ENCODE measurements at places on chromosomes 3 and 15. TPM values are rescaled to one million over a fixed set of nuclear protein-coding genes. Genes with fewer than 3 reads are reported as not detected.

DNA sequence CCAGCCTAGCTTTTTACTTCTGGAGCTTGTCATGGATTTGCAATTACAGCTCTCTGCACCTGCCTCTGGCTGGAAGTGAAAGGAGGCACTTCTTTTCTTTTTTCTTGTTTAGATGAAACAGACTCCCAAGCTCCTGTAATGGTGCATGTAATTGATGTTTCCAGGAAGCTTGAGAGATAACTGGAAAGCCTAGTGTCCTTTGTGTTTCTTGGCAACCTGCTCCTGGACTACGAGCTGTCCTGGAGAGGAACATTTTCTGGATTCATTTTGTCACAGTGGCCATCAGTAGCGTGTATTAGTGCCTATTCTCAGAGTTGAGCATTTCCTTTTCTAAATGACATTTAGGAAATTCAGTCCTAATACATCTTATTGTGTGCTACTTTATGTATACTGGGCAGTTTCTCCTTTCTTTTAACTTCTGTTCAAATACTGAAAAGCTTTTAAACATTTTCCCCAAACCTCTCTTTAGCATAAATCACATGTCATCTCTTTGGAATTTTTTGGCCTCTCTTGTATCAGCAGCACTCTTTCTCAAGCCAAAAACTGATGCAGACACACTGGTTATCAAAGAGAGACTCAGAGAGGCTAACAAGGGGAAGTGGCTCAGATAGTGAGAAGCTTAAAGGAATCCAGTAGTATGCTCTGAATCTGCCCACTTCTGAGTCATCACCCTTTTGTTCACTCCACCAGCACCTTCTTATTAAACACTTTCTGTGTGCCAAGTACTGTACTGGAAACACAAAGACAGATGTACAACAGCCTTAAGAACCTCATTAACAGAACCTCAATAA is 62.6 kb upstream of the SLC2A2 start:
- no peak for DNase-seq

- DNase-seq: no peak
These were observed 5.9 kb downstream of the C3orf22 start for GRCh38 chr3:126552688-126553283.

- DNase-seq: no peak
These were observed 293.1 kb downstream of the SUCLG2 start for GRCh38 chr3:67361323-67361722.

DNA sequence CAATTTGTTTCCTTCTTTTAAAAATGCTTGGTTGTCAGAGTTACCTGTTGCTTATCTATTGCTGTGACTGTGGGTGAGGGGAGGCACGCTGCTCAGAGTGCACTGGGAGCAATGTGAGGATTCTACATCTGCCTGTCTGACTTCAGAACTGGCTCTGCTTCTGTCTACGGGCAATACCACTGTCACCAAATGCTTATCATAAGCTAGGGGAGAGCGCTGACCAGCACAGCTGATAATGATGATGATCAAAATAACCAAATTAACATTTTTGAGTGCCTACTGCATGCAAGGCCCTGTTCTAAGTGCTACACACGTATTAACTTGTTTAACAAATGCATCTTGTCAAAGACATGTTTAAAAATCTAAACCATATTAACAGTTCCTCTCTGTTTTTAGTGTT is 79.2 kb upstream of the TPRG1 start:
- DNase-seq: no peak

- no peak for DNase-seq
These were observed 7.3 kb downstream of the CSK start for GRCh38 chr15:74789171-74789631.

DNA sequence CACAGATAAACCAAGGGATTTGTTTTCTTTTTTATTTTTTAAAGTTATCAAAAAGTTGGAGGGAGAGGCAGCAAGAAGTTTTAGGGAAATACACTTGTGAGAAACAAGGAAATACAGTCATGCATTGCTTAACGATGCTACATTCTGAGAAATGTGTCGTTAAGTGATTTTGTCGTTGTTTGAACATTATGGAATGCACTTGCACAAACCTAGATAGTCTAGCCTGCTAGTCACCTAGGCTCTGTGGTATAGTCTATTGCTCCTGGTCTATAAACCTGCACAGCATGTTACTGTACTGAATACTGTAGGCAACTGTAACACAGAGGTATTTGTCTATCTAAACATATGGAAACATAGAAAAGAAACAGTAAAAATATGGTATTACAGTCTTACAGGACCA is 2.0 kb upstream of the NFKBIZ start:
- no peak for DNase-seq

- no peak for DNase-seq
These were observed 829.3 kb upstream of the CFAP20DC start for GRCh38 chr3:59879031-59879581.

GRCh38 chr3:15315003-15315402 is 17.4 kb downstream of the SH3BP5 start:
- no peak for DNase-seq

GRCh38 chr3:183381179-183381578 is 47.2 kb downstream of the MCF2L2 start:
- no peak for DNase-seq

- DNase-seq: no peak
These were observed 962.3 kb upstream of the NR2F2 start for GRCh38 chr15:95368191-95368590.

- no peak for DNase-seq
These were observed 421.0 kb upstream of the RBMS3 start for GRCh38 chr3:28859897-28860296.

- no peak for DNase-seq
These were observed 200.9 kb upstream of the ZPLD1 start for GRCh38 chr3:102233881-102234280.

- DNase-seq: no peak
These were observed 205.5 kb downstream of the MECOM start for GRCh38 chr3:169457807-169458697.

DNA sequence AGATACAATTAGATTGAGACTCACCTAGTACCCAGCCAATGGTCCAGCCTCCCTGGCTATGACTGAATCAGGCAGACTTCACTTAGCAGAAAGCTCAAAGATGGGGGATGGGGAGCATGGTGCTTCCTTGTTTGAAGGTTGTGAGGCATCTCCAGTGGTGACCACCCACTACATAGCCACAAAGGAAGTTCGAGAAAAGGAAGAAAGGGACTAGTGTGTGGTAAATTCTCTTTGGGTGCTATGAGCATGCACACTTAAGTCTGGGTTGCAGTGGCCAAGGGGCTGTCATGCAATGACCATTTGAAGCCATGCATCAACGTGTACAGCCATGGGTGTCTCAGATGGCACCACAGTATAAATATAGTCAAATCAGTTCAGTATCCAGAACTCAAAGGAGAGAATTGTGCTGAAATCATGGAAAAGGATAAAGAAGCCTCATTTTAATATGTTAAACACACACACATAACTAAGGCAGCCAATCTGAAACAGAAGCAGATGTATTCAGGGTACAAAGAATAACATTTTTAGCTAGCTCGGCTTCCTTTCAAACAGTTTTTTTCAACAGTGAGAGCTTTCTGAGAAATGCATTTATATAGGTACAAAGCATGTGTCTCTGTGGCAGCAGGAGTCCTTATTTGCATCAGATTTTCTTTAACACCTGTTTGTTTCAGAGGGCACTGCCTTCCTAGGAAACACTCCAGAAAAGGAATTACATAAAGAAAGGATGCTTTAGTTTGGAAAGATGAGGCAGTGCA is 275.5 kb downstream of the GAP43 start:
- DNase-seq: no peak

DNA sequence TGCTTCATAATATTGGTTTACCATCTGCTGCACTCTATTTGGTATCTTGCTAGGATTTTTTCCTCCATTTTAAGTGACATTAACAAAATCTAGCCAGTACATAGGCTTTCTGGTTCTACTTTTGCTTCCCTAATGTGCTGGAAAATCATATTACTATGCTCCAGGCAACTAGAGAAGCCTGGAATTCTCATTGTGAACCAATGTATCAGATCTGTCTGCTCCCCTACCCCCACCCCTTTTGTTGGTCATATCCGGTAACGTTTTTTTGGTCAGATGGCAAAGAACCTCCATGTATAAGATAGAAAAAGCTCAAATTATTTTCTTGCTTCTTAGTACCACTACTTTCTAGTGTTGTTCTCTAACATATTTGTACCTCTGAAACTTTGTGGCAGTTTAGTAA is 17.1 kb downstream of the MAP2K5 start:
- DNase-seq: no peak

DNA sequence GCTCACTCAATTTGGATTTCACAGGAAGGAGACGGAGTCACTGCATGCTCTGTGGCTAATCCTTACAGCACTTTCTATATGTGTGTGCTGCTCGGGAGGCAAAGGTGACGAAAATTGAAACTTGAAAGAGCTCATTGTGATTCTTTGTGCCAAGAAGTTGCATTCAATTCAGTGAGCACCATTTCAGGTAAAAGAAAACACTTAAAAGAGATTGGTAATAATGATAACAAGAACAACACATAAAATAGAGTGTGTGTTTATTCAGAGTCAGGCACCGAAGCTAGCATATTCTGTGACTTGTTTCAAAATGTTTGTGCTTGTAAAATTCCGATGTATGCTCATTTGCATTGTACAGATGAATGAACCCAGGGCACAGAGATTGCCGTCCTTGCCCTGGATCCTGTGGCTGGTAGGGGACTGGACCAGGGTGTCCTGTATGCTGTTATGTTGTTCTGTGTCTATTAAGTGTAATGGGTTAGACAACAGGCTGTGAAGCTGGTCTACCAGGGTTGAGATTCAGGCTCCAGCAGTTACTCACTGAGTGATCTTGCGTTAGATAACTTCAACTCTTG is 193.3 kb upstream of the PROK2 start:
- DNase-seq: no peak

- DNase-seq: no peak
These were observed 1.6 kb upstream of the DALRD3 start for GRCh38 chr3:49019941-49020329.

- DNase-seq: no peak
These were observed 477.8 kb downstream of the FGF12 start for GRCh38 chr3:192249516-192249915.

- no peak for DNase-seq
These were observed 22.4 kb downstream of the RCN2 start for GRCh38 chr15:76953913-76954312.

- DNase-seq: no peak
These were observed 518.2 kb upstream of the NAALADL2 start for GRCh38 chr3:174340624-174341587.

DNA sequence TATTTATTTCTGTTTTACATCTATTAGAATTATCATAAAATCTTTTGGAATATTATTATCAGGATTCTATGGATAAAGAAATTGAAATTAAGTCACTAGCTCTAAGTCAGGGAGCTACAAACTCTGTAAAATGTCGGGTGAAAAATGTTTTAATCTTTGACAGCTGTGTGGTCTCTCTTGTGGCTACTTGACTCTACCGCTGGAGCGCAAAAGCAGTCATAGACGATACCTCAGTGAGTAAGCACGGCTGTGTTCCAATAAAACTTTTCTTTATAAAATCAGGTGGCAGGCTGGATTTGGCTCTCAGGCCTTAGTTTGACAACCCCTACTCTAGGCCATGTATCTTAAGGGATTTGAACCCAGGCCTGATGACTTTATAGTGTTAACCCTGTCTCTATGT is 88.5 kb upstream of the PFN2 start:
- DNase-seq: no peak

DNA sequence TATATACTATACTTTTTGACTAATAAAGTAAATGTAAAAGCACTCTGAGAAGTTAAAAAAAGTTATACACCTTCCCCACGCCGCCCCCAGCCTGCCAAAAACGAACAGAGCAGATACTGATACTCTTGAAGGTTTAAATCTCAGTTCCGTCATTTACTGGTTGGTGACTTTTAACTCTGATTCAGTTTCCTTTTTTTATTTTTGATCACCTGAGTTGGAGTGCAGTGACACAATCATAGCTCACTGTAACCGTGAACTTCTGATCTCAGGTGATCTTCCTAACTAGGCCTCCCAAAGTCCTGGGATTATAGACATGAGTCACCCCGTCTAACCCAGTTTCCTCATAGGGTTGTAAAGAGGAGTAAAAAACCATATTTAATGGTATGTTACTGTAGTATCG is 3.3 kb upstream of the TIPIN start:
- no peak for DNase-seq

GRCh38 chr3:119630128-119630879 is 30.1 kb downstream of the POPDC2 start:
- DNase-seq: no peak

- no peak for DNase-seq
These were observed 55.2 kb upstream of the OCA2 start for GRCh38 chr15:28154283-28154682.

- no peak for DNase-seq
These were observed 104.7 kb upstream of the LINGO1 start for GRCh38 chr15:77737238-77738037.

GRCh38 chr15:80159811-80160569 is 7.2 kb downstream of the FAH start:
- no peak for DNase-seq

IL5RA gene
- total RNA-seq: not detected

WDR72 gene
- total RNA-seq: not detected

ACOX2 gene
- 18.6 TPM for total RNA-seq

MYL3 gene
- total RNA-seq: 7.6 TPM

CCR1 gene
- 25.2 TPM for total RNA-seq

ITPKA gene
- total RNA-seq: not detected

RYK gene
- 60.5 TPM for total RNA-seq

MINDY2 gene
- total RNA-seq: 38.1 TPM

SOX14 gene
- total RNA-seq: not detected

B3GNT5 gene
- total RNA-seq: 10.3 TPM

MAP2K5 gene
- total RNA-seq: 10.7 TPM

TGM4 gene
- not detected for total RNA-seq

NMNAT3 gene
- total RNA-seq: 11.0 TPM

DPPA2 gene
- not detected for total RNA-seq

TM2D3 gene
- total RNA-seq: 54.0 TPM

ARPC4 gene
- total RNA-seq: 96.3 TPM

DENND4A gene
- 54.0 TPM for total RNA-seq

CCR9 gene
- not detected for total RNA-seq

Measured in tibial nerve (tissue), 4 donors.